RPMI7951 (cell line): ENCODE measurements at places on chromosomes 1 and 21. TPM values are rescaled to one million over a fixed set of nuclear protein-coding genes. Genes with fewer than 3 reads are reported as not detected.

GRCh38 chr1:26538480-26539412, 9.2 kb downstream of the RPS6KA1 start:
- peak; percentile 55 for DNase-seq

GRCh38 chr1:159866066-159866465, 3.6 kb upstream of the VSIG8 start:
- no peak for DNase-seq

Gene SYT14
- 1.1 and 2.2 TPM in 2 replicates for total RNA-seq

DNA sequence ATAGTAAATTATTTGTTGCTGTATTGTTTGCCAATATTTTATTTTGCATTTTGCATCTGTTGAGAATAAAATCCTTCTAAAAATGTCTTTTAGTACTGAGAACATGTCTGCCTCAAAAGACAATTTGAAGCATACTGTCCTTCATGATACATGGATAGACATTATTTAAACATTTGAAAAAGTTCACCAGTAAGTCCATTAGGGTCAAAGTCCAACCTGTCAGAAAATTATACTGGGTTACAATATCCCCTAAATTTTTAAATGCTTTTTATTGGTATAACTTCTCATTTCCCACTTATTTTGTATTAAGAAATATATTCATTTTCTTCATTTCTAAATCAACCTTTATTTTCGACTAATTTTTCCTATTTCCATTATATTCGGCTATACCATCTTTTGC, 9.3 kb downstream of the CHML start:
- DNase-seq: no peak

DNA sequence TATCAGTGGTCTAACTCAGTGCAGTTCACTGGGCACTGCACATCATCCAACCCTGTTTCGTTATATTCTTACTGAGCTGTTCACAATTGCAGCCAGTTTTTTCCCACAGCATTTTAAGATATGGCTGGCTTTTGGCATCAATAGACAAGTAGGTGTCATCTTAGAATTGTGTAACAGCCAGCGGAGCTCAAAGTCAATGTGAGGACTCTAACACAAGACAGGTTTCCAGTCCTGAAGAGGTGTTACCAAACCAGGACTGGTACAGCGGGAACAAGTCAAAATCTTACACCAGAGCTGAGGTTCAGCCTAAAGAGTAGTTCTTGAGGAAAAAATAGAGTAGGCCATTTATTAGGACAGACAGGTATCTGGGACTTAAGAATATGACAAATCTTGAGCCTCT, 313.3 kb downstream of the SEC16B start:
- no peak for DNase-seq

DNA sequence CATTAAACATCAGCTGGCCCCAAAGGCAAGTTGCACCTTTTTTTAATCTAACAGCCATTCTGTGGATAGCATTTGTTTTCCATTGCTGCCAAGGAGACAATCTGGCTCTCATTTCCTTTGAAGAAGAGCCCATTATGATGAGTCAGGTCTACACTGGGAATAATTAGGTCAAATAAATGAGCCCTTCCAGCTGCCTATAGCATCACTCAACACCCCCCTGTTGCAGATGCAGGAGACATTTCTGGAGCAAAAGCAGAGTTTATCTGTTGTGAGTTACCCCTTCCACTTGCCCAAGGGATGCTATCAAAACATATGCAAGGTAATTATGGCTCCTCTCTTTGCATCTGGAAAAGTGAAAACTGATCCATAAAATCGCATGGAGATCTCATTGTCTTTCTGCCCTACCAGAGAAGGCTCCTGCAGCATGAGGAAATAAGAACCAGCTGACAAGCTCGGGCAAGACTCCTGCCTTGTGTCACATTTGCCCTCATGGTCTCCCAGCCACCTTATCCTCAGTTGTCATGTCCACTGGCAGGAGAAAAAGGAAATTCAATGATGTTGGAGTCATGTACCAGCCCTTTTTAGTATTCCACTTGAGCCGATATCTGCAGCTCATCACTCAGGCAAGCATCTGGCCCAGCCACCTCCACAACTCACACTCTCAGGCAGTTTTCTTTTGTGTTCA, 135.9 kb downstream of the SLC30A10 start:
- DNase-seq: peak; percentile 96
